ENCODE measurements at places on chromosomes 4 and X.

DNA sequence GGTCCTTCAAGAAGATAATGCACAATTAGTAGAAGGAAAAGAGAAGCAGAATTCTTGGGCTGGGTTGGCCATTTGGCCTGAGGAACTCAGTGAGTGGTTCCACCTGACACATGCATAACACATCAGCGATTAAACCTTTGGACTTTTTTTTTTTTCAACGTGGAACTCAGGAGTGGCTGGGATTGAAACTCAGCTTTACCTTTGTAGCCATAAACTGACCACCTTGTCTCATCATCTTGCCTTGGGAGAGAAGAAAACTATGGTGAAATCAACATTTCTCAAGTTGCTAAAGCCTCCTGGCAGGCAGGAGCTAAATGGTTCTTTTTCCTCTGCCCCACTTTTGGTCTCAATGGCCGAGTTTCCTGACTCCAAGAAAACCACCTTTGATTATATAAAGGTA, 16.3 kb downstream of the PTTG2 start:
- no peak for DNase-seq

DNA sequence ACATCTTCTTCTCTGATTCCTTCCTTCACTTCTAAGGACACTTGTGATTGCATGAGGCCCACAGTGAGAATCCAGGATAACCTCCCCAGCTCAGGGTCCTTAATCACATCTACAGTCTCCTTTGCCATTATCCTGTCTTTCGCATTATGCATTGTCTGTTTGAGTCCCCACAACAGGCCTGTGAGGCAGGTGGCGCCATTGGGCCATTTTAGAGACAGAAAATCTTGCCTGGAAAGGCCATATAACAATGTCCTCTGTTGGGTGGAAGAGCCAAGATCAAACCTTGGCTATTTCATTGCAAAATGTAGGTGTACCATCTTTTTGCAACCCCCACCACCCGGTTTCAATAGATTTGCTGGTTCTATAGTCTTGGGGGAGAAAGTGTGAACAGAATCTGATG, 11.8 kb upstream of the DCUN1D4 start:
- peak; percentile 61 for DNase-seq

- no peak for DNase-seq
These were observed 77.2 kb downstream of the RASL11B start for GRCh38 chr4:52939325-52939724.

DNA sequence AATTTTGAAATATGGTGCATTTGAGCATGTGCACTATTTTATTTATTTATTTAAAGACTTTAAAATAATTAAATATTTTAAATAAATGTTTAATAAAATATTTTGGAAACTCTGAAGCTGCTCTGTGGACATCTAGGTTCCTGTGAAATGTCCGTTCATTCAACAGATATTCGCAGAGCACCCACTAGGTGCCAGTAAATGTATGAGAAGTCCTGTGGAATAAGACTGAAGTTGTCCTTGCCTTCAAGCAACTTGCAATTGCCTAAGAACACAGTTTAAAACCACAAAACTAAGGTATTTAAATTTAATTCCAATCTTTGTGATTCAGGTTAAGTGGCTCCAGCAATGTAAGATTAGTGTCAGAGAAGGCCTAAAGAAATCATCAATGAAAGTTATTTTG, 306.7 kb downstream of the GBA3 start:
- no peak for DNase-seq

GRCh38 chr4:32768664-32769389, 2048.7 kb downstream of the PCDH7 start:
- no peak for DNase-seq

GRCh38 chr4:134393592-134393991, 192.0 kb upstream of the PABPC4L start:
- no peak for DNase-seq

- peak; percentile 29 for DNase-seq
These were observed 66.3 kb downstream of the PPP3CA start for GRCh38 chr4:101280866-101281600.

- no peak for DNase-seq
These were observed 23.5 kb upstream of the SPINK2 start for GRCh38 chr4:56844802-56845580.

DNA sequence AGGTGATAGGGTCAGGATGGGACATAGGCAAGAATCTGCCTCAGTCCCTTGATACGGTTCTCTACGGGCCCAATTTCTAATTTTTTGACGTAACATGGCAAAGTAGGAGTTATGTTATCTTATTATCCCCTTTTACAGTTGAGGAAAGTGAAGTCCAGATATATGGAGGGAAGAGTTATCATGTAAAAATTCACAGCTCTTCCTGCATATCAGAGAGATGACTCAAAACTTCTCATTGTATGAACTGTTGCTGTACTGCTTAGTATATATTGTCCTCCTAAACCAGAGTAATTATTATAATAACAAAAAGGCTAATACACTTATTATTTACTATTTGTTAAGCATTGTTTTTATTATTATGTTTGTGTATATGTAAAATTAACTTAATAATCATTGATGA, 260.5 kb upstream of the IGFBP7 start:
- no peak for DNase-seq

- DNase-seq = no peak
These were observed 665.6 kb downstream of the FSTL5 start for GRCh38 chr4:161498155-161498554.

DNA sequence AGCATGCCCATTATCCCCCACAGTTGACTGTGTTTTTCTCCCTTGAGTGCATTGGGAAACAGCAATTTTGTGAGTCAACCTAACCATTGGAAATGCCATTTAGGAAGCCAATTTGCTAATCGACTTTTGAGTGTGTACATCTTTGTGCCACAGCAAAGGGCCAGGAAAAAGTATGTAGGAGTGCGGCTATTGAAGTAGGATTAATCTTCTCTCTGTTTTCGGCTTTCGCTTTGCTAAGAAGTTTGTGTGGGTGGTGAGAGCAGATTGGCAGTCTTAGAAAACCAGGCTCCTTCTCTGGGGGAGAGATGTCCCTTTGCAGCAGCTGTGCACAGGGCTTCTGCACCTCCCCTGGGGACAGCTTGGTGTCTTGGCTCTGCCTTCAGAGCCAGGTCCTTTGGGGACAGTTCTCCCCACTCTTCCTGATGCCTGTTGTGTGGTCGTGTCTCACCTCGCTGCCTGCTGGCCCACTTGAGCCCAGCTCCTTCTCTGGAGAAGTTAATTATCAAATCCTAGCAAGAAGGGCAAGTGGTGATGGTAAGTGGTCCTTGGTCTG, 74.5 kb downstream of the GEMIN8 start:
- peak; percentile 16 for DNase-seq

DNA sequence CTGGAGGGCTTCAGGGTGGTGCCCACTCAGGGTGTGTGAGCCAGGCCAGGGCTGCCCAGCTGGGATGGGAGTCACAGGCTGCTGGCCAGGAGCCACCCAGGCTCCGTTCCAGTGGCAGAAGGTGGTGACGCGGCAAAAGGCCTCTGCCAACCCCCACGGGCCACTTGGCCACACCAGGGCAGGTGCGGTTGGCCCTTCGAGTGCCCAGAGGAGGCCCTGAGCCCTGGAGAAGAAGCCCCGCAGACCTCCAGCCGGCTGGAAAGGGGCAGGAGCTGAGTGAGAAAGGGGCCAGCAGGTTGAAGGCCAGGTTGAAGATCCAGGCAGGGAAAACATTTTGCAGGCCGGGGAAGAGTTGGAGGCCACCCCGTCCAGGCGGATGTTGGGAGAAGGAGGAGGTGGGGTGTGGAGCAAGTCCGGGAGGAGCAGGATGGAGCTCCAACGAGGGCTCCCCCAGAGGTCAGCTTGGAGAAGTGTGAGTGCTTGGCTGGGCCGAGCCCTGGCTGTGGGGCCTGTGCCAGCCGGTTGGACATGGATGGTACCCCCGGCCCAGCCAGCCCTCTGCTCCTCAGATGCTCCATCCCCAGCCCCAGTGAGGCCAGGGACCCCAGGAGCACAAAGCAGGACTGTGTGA, 2.8 kb upstream of the CPLX1 start:
- DNase-seq = no peak

DNA sequence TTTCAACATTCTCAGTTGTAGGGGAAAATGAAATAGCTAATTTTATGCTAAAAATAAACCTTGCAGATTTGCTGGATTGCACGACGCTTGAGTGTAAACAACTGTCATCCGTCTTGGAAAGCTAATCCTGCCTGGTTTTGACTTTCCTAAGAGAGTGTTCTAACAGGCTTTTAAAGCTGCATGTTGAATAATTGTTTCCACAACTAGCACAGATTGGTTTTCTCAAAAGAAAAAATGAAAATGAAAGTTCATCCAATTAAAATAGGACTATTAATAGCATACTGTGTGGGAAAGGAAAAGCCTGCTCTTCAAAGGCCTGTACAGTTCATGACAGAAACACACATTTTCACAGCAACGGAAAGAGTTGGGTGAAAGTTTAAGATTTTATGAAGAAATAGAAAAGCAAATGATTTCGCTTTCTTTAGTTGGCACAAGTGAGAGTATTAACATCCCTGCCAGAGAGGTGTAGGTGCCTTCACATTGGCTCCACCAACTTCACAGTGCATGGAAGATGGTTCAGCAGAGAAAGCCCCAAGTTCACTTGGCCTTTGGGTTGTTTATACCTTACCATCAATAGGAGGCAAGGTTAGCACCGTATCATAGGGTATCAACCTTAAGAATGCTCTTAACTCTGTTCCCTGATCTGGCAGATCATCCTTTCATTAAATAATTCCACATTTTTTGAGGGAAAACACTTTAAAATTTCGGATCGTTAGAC, 140.0 kb upstream of the GUCY1A1 start:
- peak; percentile 45 for DNase-seq

- no peak for DNase-seq
These were observed 13.0 kb upstream of the TMEM156 start for GRCh38 chr4:39044956-39045826.

DNA sequence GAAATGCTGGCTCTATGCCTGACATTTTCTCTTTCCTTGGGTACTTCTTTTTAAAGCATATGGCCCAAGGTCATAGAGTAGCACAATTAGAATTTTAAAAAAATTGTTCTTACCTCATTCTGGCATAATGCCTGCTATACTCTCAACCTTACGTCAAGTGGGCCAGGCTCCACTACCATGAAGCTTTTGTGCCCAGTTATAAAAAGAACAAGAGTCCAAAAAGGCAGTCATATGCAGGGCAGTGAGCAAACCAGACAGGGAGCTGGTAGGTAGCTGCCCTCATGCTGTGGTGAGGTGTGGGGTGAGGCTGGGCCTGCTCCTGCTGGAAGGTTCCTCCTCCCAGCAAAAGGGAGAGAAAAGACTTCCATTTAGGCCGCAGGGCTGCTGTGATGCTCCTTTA, 64.4 kb upstream of the UCP1 start:
- DNase-seq = no peak

DNA sequence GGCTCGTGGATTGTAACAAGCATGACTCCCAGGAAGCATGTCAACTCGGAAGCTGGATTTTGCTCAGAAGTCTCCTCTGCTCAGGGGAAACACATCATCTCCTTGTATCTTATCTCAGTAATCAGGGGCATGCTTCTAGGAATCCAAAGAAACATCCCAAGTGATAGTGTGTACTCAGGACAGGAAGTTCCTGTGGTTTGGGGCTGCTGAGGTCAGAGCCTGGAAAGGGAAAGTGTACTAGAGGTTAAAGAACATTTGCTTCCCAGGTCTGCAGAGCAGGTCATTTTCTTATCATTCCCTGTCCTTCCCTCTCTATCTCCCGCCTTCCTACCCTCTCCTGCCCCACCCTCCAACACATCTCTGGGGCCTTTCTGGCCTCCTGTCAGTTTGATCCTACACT, 38.8 kb downstream of the SLC34A2 start:
- no peak for DNase-seq

DNA sequence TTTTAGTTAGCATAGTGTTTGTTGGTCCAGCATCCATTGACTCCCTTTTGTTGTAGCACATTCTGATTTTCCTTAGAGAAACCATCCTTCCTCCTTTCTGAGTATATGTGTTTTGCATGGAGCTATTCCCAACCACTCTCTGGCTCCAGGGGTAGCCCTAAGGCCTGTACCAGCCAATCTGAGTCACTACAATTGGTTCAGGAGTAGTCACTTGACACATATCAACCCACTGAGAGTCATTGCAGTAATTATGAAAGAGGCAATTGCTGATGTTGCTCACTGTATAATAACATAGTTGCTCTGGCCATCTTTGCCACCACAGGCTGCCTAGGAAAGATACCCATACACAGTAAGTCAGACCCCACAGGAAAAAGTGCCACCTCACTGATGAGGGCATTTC, 71.2 kb upstream of the GRID2 start:
- DNase-seq = no peak

GRCh38 chrX:106952988-106953387, 32.8 kb downstream of the CLDN2 start:
- no peak for DNase-seq

All from Ammon's horn (tissue), 1 donor.